ENCODE measurements at places on chromosomes 3 and 15.

DNA sequence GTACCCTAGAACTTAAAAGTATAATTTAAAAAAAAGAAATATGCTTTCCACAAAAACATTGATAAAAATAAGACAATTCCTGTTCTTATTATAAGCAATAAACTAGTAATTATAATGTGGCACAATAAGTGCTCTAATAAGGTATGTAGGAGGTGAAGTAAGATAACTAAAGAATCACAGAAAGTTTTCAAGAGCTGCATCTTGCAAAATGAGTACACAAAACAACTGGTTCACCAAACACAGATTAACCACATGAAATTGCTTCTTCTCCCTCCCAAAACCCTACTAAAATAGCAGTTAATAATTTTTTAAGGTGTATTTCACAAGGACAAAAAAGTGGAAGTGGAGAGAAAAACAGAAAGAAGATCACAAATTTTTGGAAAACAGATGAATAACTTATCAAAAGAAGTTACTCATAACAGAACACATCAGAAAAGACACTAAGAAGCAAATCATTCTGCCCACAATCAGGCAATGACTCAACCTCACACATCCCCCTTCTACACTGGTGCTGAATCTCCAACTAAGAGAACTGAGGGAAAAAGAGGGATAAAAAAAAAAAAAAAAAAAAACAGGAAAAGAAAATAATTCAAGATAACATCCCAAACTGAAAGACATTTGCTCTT lies 64.2 kb downstream of the TBC1D5 start:
- peak; percentile 8 for DNase-seq

- DNase-seq: no peak
Observed at GRCh38 chr15:65940618-65940909, 71.3 kb downstream of the RAB11A start.

- DNase-seq: no peak
Observed at GRCh38 chr15:69513450-69513960, 60.9 kb downstream of the RPLP1 start.

DNA sequence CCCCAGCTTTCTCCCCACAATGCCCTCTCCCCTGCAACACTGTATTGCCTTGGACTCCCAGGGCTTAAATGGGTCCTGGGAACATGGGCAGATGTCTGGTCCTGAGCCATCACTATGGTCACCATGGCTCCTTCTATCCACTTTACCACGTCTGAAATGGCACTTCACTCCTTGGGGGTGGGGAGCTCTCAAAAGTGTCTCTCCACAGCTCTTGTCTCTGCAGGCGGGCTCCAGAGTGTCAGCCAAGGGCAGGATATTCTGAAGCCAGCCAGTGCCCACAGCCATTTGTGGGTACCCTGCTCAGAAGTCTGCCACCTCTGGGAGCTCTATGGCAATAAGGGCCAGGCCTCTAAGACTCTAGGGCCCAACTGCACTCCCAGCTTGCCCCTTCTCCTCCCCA lies 163.9 kb downstream of the PPM1L start:
- no peak for DNase-seq

GRCh38 chr3:71045917-71046282 lies 537.6 kb downstream of the FOXP1 start:
- DNase-seq: no peak

DNA sequence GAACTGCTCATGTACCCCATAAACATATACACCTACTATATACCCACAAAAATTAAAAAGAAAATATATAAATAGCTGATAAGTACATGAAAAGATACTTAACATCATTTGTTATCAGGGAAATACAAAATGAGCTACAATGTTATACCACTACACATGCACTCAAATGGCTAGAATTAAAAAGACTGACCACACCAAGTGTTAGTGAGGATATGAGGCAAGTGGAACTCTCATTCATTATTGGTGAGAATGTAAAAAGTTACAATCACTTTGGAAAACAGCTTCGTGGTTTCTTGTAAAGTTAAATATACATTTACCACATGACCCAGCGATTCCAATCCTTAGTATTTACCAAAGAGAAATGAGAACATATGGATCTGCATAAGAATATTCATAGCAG lies 26.5 kb downstream of the EOMES start:
- DNase-seq: no peak

DNA sequence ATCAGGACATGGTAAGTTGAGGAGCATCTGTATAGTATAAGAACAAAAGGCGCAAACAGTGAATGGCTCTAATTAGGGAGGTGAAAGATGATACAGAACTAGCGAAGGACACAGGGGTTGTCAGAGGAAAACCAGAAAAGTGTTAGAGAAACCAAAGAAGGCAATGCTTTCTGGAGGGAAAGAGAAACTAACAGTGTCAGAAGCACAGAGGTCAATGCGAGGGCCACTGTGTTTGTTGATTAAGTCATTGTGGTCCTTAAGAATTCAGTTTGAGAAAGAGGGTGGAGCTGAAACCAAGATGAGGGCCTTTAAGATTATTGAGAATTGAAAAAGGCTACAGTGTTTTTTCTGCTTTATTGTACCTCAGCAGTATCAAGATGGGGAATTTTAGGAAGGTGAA lies 28.8 kb downstream of the ATG7 start:
- no peak for DNase-seq

- no peak for DNase-seq
Observed at GRCh38 chr3:190574473-190574872, 60.6 kb downstream of the IL1RAP start.

- no peak for DNase-seq
Observed at GRCh38 chr15:66953523-66954229, 111.7 kb upstream of the SMAD3 start.

DNA sequence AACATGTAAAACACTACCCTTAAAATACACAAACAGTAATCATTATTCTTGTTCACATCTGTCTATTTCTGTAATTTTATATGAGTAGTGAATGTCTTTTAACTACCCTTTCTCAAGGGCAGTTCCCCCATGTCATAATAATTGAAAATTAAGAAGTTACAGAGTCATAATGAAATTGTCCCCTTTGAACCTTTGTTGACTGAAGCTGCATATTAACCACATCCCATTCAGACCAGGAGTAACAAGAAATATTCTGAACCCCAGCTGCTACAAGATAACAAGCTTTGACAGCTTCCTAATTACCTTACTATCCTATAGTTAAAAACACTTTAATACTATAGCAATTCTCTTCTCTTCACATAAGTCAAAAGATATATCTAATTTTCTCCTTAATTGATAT lies 635.9 kb upstream of the SUCLG2 start:
- no peak for DNase-seq

GRCh38 chr3:128168836-128169235 lies 15.6 kb downstream of the EEFSEC start:
- no peak for DNase-seq

- no peak for DNase-seq
Observed at GRCh38 chr3:42515391-42515916, 13.0 kb downstream of the VIPR1 start.

- DNase-seq: no peak
Observed at GRCh38 chr3:113103588-113103987, 107.8 kb upstream of the BOC start.

- DNase-seq: no peak
Observed at GRCh38 chr3:125278155-125278554, 65.6 kb upstream of the SLC12A8 start.

DNA sequence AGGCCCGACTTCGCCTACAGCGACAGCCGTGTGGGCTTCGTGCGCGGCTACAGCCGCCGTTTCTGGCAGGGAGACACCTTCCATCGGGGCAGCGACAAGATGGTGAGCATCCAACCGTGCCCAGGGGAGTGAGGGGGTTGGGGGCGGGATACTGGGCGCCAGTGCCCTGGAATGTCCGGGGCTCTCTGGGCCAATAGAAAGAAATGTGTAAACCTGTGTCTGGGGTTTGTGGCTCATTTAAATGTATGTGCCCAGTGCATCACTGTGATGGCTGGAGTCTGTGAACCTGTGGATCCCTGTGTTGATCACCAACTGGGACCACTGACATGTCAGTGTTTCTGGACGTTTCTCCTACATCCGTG lies 423 bp downstream of the CHAC1 start:
- no peak for DNase-seq

DNA sequence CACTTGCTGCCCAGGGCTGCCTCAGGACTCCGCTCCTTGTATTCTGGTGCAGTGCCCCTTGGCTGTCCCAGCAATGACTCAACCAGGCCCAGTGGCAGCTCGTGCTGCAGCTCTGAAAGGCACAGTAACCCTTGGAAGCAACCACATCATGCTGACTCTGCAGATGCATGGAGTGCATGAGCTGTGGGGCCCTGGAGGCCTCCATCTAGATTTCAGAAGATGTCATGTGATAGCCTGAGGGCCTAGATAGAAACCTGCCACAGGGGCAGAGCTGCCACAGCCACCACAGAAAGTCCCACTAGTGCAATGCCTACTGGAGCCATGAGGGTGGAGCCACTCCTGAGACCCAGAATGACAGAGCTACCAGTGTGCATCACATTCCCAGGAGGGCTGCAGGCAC lies 117.1 kb upstream of the SMAD3 start:
- DNase-seq: peak; percentile 20

- no peak for DNase-seq
Observed at GRCh38 chr3:53658613-53659193, 164.3 kb downstream of the CACNA1D start.

DNA sequence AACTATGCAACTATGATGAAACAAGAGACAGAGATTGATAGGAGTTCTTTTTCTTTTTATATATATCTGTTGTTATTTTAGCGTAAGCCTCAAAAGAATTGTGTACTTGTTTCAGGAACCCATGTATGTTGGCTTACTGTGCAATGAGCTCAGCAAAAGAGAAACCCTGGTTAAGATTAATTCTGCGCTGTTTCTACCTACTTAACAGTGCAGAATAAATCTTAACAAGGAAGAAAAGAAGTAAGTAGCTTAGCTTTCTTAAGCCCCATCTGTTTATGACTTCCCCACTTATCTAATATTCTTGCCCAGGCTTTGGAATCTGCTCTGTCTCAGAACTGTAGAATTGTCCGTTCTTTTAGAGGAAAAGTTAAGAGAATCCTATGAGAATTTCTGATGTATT lies 27.4 kb downstream of the ECT2 start:
- no peak for DNase-seq

DNA sequence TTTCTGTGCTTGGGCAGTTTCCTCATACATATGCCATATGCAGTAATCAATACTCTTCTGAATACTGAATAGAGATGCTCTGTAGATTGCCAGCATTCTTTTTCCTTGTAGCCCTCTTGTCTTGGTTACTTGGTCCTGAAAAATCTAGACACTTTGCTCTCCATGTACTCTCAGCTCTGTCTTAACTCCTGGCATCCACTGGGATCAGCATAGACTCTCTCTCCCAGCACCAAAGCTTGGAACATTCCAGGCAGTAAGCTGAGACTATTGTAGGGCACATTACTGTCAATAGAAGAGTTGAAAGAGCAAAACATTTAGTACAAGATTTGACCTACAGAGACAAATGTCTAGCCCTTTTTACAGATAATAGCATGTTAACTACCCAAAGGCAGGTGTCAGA lies 1100.3 kb downstream of the TBL1XR1 start:
- DNase-seq: no peak

- DNase-seq: no peak
Observed at GRCh38 chr3:45861043-45861719, 19.3 kb upstream of the LZTFL1 start.

DNA sequence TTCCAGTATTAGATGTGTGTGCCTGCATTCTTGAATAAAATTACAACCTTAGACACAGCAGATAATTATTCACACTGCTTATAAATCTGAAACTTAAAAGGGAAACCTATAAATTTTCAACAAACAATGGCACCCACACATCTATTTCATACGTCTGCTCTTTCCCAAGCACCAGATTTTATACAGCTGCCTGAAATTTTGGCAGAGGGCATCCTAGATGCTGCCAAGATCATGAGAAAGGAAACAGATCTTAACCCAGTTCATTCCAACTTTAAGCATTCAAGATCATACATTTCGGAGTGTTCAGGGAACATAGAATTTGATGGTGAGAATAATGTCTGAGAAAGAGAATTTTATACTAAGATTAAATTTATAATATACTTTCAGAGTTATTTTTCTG lies 53.1 kb downstream of the CLDN1 start:
- DNase-seq: no peak

GRCh38 chr3:64552160-64552559 lies 135.6 kb downstream of the ADAMTS9 start:
- DNase-seq: no peak

- no peak for DNase-seq
Observed at GRCh38 chr3:12869035-12869621, 27.8 kb upstream of the RPL32 start.

DNA sequence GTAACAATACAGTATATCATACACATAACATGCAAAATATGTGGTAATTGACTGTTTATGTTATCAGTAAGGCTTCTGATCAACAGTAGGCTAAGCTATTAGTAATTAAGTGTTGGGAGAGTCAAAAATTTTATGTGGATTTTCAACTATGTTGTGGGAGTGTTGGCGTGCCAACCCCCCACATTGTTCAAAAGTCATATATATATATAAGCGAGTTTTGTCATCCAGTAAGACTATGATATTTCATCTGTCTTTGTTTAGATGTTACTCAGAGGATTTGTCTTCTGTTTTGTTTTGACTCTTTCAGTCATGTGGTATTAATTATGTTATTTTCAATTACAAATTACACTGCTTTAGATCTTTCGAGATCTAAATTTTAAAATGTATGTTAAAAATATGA lies 51.0 kb upstream of the RAP2B start:
- DNase-seq: no peak

- DNase-seq: no peak
Observed at GRCh38 chr15:34470091-34470490, 32.5 kb upstream of the GOLGA8A start.

DNA sequence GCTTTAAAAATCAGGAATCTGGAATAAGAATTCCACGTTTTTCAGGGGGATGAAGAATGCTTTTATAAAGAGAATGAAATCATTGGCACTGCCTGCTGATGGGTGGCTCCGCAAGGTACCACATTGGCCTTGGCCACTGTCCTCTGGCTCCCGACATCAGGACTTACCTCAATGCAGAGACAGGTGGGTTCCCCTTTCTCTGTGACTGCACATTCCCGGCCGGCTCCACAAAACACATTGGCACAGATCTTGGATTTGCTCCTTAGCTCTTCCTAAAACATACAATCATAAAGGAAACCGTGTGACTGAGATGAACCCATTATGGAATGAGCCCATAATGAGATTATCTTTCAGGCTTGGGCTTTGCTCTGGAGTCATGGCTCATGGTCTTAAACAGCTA lies 35.0 kb downstream of the FSTL1 start:
- DNase-seq: no peak

DNA sequence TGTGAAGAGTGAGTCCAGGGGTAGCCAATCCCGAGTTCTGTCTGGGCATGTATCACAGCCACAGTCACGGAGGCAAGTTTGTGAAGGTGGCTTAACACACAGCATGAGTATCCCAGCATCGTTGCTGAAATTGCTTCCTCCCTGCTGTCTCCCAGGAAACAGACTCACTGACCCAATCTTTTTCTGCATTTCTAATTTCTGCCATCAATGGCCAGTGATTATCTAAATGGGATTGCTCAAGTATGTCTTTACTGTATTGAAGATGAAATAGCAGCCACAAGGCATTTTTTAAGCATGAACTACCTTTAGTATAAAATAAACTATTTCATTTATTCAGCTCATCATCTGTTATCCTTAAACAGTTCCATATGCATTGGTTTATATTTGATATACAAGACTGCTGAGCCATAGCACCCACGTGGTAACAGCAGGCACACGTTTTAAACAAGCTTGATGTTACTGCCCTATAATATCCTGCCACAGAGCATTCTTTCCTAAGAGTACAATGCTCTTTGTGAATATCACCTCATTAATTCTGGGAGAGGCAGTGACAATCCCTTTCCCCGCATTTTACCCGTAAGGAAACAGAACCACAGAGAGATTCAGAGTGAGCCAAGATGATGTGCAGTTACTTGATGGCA lies 276.6 kb upstream of the THBS1 start:
- DNase-seq: no peak

All from HS-27A (cell line).